Bronchus fibroblast of lung (primary cell): ENCODE measurements at places on chromosomes 5 and 9. TPM values are rescaled to one million over a fixed set of nuclear protein-coding genes. Genes with fewer than 3 reads are reported as not detected.

The NIPAL4 gene
- total RNA-seq = 0.50 TPM in 1 of 2 replicates, not detected in the other

The PLAC8L1 gene
- not detected in 2 replicates for total RNA-seq

The RGMB gene
- 56.5 and 67.8 TPM in 2 replicates for total RNA-seq

The RGS7BP gene
- not detected in 2 replicates for total RNA-seq

The PCDHGA7 gene
- 0.50 and 0.89 TPM in 2 replicates for total RNA-seq

The FAM200C gene
- 2.7 TPM in 2 replicates for total RNA-seq

The SLC4A9 gene
- not detected in 2 replicates for total RNA-seq

The SEMA6A gene
- 0.15 and 0.50 TPM in 2 replicates for total RNA-seq

The SFXN1 gene
- total RNA-seq = 87.3 and 110 TPM in 2 replicates

The RBM18 gene
- 6.2 and 6.4 TPM in 2 replicates for total RNA-seq

The SPAG8 gene
- 1.5 and 2.4 TPM in 2 replicates for total RNA-seq

The TAL2 gene
- not detected in 2 replicates for total RNA-seq

The PTGES gene
- total RNA-seq = 4.0 TPM in 2 replicates

The ZNF300 gene
- 8.0 and 8.1 TPM in 2 replicates for total RNA-seq

The ECM2 gene
- 0.45 and 0.50 TPM in 2 replicates for total RNA-seq

The HSD17B4 gene
- 97.3 and 103 TPM in 2 replicates for total RNA-seq

The BAAT gene
- total RNA-seq = under 0.01 TPM in 1 of 2 replicates, not detected in the other

The FIBCD1 gene
- total RNA-seq = 7.9 and 11.1 TPM in 2 replicates

The CKMT2 gene
- total RNA-seq = 1.0 TPM in 1 of 2 replicates, not detected in the other

The ZFP2 gene
- 0.67 and 1.0 TPM in 2 replicates for total RNA-seq

The C5orf58 gene
- not detected in 2 replicates for total RNA-seq
